AG04449 (cell line): ENCODE measurements at places on chromosomes 6 and 20.

DNA sequence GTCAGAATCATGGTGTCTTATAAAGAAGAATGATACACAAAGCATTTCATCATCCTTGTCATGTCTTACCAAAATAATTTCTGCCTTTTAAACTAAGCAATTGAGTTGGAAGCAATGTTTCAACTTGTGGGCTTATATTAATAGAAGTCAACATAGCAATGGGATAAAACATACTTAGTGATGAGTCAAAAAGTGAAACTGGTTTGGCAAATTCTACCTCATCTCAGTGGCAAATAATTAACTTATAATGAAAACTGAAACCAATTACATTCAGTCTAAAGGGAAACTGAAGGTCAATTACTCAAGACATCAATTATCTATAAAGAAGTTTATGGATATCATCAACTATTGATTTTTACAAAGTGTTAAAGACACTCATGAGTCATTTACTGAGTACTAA lies 463.8 kb downstream of the BMP2 start:
- DNase-seq = no peak

DNA sequence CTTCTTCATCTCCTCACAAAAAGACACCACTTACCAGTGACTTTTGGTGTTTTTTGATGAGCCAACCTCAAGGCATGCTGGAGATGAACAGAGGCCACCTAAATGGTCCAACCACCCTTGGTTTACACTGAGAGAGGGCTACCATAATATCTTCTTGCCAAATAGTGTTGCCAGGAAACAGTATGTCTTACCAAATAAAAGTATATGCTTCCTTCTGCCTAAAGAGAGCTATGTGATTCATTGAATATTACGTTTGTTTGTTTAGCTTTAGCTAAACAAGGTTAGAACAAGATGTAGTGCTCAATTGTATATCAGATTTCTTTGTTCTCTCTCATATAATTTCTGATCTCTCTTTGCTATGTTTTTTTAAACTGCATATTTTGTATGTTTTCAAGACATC lies 40.6 kb upstream of the BMP6 start:
- no peak for DNase-seq

DNA sequence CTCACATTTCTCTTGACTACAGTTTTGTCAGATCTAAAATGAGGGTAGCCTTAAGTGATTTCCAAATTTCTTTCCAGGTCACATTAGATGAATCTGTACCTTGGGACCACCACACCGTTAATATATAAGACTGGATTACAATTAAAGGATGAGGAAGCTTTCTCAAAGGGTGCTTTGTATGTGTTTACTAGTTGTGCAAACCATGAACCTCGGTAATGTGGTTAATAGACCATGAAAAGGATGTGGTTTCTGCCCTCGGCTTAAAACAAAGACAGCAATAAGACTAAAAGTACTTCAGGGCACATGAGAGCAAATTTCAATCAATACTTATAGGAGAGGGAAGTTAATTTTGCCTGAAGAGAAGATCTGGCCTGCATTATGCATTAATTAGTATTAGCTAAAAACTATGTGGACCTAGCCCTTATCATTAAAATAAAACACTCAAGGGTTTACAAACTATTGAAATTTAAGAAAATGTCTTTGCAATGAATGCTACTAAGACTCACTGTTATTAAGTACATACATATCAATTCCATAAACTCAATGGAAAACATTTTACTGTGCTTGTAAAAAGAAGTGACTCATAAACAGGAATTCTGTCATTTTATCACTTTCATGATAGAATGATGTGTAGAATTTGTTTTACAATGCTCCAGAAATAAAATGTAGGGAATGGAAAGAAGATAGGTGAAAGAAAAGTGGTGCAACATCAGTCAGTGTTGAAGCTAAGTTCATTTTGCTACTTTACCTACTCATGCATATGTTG lies 936 bp upstream of the TMX4 start:
- no peak for DNase-seq

DNA sequence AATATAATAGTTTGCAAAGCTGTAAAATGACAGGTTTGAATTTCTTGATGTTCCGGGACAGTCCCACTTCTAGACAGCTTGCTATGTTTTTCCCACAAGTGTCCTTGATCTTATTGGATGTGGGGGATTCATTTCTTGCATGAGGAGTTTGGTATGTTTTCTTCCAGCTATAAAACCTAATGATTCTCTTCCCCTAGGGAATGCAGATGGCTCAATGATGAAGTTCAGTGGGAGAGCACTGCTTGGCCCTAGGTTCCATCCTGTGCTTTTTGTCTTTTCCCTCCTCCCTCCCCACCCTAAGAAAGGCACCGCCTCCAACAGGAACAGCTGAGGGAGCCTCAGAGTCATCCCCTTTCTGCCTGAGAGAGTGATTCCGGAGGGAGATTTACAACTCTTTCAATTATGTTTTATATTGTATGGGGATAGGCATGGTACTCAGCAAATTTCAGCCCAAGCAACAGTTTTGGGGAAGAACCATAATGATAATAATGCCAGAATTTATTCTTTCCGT lies 149.2 kb downstream of the PHACTR1 start:
- DNase-seq = no peak
